ENCODE measurements at places on chromosomes 5 and 9.

- DNase-seq = no peak
Observed at GRCh38 chr9:126859111-126859510, 1.3 kb upstream of the ZBTB34 start.

DNA sequence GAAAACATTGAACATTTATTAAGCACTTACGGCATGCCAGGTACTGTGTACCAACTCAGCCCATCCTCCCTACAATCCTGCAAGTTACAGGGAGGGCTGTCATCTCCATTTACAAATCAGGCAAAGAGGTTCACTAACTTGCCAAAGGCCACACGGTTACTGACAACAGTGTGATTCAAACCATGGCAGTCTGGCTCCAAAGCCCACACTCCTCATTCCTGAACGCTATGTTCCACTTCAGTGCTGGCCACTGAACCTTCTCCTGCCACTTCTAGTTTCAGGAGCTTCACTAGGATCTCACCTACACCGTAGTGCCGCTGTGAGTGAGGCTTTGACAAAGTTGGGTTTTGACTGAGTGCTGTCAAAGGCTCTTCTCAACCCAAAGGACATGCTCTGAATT, 7.2 kb upstream of the LIFR start:
- DNase-seq = no peak

DNA sequence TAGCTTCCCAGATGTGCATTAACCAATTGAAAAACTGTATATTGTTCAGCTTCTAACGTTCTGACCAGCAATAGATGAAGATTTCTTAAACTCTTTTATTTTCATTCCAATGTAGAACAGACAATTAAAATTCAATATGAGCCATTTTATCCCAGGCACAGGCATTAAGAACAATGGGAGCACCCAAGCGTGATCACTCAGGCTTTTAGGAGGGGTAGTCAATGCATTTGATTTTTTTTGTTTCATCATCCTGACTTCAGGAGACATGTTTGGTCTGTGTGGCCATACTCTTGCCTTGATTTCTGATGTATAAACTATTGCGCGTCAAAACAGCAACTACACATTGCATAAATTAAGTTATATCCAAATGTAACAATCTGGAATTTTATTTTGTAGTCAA, 653.0 kb upstream of the RORB start:
- DNase-seq = no peak

- DNase-seq = no peak
Observed at GRCh38 chr5:146069780-146070099, 35.6 kb downstream of the PLAC8L1 start.

GRCh38 chr5:42555797-42556196, 132.6 kb downstream of the GHR start:
- no peak for DNase-seq

- no peak for DNase-seq
Observed at GRCh38 chr5:120241400-120241799, 222.7 kb upstream of the PRR16 start.

- DNase-seq = no peak
Observed at GRCh38 chr5:58378613-58379390, 81.1 kb downstream of the PLK2 start.

- DNase-seq = no peak
Observed at GRCh38 chr5:135131801-135132680, 98.0 kb upstream of the PITX1 start.

GRCh38 chr9:11500780-11501179, 888.0 kb upstream of the PTPRD start:
- no peak for DNase-seq

DNA sequence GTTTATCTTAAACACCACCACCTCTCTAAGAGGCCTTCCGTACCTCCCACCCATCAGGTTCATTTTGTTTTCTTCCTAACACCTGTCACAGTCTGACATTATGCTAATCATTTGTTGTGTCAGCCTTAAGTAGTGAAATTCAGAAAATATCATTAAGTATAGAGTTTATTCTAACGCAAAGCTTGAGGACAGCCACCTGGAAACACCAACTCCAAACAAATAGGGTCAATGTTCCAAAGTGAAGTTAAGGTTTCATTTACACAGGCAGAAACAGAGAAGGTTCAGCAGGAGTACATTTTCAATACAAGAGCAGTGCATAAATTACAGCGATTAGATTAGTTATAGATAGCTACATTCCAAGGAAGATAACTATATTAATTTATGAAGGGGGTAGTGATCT, 1.3 kb upstream of the SMC5 start:
- no peak for DNase-seq

GRCh38 chr5:89313044-89313443, 430.1 kb upstream of the MEF2C start:
- DNase-seq = no peak

DNA sequence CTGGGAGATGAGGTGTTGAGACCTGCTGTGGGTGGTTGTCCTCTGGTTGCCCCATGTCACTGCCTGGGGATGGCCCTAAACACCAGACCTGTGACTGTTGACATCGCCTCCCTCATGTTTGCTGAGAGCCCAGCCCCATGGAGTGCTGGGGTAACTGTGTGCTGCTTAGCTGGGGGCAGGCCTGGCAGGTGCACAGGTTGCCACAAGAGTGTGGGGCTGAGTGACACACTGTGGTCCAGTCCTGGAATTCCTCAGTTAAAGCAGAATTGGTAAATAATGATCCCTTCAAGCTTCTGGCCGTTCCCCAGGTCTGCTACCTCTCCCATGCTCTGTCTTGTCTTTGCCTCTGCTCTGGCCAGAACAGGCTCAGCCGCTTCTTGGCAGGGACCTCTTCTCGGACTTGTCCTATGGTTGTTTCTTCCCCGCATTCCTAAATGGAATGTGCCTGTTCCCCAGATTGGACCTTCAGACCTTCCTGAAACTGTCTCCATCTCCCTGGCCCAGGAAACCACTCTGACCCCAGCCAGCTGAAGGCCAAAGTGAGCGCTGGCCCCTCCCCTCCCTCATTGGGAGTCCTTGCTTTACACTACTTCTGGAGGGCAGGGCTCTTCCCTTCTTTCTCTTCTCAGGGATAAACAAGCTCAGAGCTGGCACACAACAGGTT, 61.2 kb upstream of the PITX1 start:
- DNase-seq = no peak

- no peak for DNase-seq
Observed at GRCh38 chr5:95086927-95087815, 197.7 kb downstream of the MCTP1 start.

- DNase-seq = no peak
Observed at GRCh38 chr9:32854271-32854670, 70.9 kb downstream of the TMEM215 start.

DNA sequence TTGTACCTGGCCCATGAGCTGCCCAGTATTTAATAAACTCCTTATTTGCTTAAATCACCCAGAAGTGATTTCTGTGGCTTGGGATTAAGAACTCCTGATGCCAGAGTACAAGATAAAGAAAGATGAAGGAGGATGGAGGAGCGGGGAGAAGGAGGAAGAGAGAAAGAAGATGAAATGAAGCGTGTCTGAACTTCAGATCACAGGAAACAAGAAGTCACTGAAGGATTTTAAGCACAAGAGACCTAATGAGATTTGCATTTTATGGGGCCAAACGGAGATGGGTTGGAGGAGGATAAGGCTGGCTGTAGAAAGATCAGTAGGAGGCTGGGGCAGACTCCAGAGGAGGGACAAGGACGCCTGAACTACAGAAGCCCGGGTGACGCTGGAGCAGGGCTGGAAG, 3.1 kb downstream of the EIF4E1B start:
- DNase-seq = no peak

DNA sequence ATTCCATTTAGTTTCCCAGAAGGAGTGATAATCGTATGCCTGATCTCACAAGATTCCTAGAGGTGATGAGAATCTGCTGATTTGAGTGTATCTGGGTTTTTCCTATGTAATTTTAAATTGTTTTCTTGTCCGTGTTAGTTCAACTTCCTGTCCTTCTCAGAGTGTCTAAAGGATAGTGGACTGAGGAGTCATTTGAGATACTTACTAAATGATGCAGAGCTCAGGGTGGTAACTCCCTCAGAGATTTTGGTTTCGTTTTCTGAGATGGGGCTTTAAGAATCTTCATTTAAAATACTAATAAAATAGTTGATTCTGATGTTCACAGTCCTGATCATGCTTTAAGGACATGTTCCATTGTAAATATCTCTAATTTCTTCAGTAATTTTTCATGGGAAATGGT, 30.3 kb downstream of the MELK start:
- DNase-seq = no peak

DNA sequence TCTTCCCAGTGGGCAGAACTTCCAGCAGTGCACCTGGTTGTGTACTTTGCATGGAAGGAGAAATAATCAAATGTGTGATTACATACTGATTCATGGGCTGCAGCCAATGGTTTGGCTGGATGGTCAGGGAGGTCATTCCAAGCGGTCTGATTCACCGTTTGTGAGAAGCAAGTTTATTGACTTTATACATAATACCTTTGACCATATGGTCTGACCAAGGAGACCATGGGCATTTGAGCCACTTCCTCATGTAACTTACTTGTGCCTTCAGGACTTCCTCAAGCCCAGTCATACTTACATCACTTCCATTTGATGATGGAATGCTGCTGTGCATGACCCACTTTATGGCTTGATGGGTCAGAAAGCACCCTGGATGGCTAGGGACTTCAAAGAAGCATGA, 41.1 kb downstream of the DAP start:
- DNase-seq = no peak

GRCh38 chr5:29614206-29614605, 1579.3 kb upstream of the CDH6 start:
- DNase-seq = no peak

DNA sequence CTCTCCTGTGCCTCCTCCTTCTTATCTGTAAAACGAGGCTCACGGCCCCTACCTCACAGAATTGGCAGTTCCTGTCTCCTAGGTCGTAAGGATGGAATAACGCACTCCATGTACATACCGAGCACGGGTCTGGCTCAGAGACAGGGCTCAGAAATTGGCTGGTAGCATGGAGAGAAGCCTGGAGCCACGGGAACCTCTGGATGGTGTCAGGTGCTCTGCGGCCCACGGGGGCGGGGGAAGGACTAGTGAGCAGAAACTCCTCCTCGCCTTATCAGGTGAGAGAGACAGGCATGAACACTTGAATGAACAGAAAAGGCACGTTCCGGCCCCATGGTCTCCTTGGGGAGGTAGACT, 15.4 kb upstream of the C5orf47 start:
- no peak for DNase-seq

- DNase-seq = no peak
Observed at GRCh38 chr5:63854076-63854475, 108.2 kb downstream of the HTR1A start.

- no peak for DNase-seq
Observed at GRCh38 chr9:134935701-134936345, 18.1 kb upstream of the FCN1 start.

- DNase-seq = no peak
Observed at GRCh38 chr9:116417464-116417863, 263.9 kb downstream of the PAPPA start.

Data from activated T-cell treated with anti-CD3 and anti-CD28 coated beads, Interleukin-2, amount 50 U/mL, for 48 hours (primary cell).